Right lobe of liver (tissue), 6 donors: ENCODE measurements at places on chromosomes 5 and 9. TPM values are rescaled to one million over a fixed set of nuclear protein-coding genes. Genes with fewer than 3 reads are reported as not detected.

ATP10B gene
- 0.51 TPM for total RNA-seq

PCAT7 gene
- 0.74 TPM for total RNA-seq

PCDHA8 gene
- total RNA-seq = not detected

SMARCA2 gene
- total RNA-seq = 55.8 TPM

ZNF474 gene
- 0.12 TPM for total RNA-seq

LCN1 gene
- not detected for total RNA-seq

STPG3 gene
- not detected for total RNA-seq

COL5A1 gene
- 1.5 TPM for total RNA-seq
